Upper lobe of left lung (tissue), 6 donors: ENCODE measurements at places on chromosomes 1 and 21. TPM values are rescaled to one million over a fixed set of nuclear protein-coding genes. Genes with fewer than 3 reads are reported as not detected.

DNA sequence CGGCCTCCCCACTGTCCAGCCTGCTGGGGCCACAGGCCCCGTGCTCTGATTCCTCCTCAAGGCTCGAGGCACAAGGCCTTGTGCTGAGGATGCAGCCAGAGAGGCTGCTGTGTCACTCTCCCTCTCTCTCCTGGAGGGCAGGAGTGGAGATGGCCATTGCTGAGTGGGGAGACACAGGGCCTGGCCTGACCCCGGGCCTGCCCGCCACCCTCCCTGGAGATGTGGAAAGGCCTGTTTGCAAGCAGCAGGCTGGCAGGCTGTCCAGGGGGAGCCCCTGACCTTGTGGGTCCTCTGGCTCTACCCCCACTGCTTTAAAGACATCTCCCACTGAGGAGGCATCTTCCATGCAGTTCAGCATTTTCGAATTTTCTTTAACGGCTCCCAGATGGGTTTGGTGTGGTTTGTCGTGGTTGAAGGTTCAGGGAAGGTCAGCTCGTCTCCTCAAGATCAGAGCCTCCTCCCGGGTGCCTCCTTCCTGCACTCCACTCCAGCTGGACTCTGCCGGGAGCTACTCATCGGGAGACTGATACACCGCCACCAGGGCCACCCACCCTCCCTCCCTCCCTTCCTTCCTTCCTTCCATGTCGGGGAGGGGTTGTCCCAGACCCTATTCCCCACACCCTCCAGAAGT, 69.1 kb downstream of the SPSB1 start:
- no peak for DNase-seq

GRCh38 chr1:169466259-169467230, 19.2 kb downstream of the SLC19A2 start:
- no peak for DNase-seq

DNA sequence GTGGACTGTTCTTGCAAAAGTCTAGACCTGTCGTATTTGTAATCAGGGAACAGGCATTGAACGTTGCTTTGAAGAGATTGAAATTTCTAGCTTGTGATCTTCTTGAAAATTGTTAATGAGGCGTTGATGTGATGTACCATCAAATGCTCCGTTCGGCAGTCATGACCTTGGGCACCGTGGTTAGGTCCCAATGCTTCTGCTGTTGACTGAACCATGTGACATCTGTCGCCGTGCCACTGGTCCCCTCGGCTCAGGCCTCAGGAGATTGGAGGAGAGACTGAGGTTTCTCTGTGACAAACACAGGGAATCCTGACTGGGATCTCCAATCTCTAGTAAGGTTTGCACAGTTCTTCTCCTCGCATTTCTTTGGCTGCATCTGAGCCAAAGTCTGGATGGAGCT, 18.1 kb upstream of the KCNAB2 start:
- DNase-seq = no peak

- peak; percentile 17 for DNase-seq
Measured at GRCh38 chr1:5617546-5617945, 374.7 kb downstream of the NPHP4 start.

Gene DTL
- 1.0 TPM for total RNA-seq
